ENCODE measurements at places on chromosomes 16 and 17.

DNA sequence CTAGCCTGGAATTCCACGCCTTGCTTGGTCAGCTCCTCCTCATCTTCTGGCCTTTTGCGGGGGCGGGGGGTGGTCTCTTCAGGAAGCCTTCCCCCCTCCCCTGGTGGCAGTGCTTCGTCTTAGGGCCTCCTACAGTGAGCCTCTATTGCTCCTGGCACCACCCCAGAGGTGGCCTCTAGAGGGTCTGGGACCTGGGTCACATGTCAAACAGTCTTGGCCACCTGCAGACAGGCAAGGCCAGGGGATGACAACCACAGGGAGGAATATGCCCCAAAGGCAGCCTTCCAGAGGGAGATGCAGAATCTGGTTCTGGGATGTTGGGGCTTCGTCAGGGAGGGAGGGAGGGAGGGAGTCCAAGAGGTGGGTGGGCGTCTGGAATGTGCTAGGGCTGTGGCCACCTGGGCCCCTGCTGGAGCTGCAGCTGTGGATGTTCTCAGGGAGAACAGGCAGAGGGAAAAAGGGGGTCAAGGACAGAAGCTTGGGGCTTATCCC lies 50.6 kb downstream of the SMPD3 start:
- no peak for DNase-seq

- no peak for DNase-seq
These were observed 336.1 kb downstream of the ZFHX3 start for GRCh38 chr16:72711823-72712222.

DNA sequence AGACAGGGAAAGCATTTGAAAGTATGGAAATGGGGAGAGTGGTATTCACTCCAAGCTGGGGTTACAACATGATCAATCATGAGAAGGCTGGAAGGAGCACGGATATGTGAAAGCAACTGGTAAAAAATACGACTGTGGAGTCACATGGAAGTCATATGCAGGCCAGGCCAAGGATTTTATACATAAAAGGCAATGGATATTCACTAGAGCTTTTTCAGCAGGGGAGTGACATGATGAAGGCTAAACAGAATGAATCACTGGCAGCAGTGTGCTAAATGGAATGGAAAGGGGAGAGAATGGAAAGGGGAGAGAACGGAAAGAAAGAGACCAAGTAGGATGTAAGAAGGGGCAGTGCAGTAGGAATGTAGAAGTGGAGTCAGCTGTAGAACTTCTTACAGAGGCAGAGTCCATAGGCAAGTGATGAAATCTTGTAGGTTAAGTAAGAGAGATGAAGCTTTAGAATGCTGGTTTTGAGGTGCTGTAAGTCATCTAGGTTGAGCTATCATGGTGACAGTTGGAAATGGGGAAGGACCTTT lies 13.0 kb upstream of the NETO2 start:
- no peak for DNase-seq

DNA sequence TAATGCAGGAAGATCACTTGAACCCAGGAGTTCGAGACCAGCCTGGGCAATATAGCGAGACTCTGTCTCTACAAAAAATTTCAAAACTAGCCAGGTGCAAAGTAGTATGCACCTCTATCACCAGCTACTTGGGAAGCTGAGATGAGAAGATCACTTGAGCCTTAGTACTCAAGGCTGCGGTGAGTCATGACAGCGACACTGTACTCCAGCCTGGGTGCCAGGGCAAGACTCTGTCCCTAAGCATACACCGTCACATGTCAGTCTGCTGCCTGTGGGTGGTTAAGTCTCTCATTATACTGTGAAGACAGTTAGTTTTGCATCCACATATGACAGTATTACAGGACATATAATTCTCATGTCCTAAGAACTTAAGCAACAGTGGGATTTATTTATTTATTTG lies 21.8 kb downstream of the NMRAL1 start:
- DNase-seq: no peak

- DNase-seq: no peak
These were observed 60.5 kb upstream of the MYOCD start for GRCh38 chr17:12605222-12605621.

DNA sequence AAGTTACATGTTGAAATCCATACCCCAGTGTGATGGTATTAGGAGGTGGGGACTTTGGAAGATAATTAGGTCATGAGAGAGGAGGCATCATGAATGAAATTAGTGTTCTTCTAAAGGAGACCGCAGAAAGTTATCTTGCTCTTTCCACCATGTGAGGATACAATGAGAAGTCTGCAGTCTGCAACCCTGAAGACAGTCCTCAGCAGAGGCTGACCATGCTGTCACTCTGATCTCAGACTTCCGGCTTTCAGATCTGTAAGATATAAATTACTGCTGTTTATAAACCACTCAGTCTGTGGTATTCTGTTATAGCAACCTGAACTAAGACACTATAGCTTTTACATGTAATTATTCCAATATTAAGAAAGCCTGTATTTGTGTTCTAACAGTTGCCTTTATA lies 116.7 kb upstream of the CES5A start:
- DNase-seq: no peak

GRCh38 chr17:66169839-66170238 lies 22.1 kb downstream of the CEP112 start:
- DNase-seq: no peak

GRCh38 chr16:67537270-67537635 lies 8.6 kb downstream of the RIPOR1 start:
- no peak for DNase-seq

GRCh38 chr17:2023692-2024571 lies 1.2 kb downstream of the RTN4RL1 start:
- DNase-seq: no peak

- DNase-seq: no peak
These were observed 793.3 kb upstream of the SOX9 start for GRCh38 chr17:71327376-71328059.

DNA sequence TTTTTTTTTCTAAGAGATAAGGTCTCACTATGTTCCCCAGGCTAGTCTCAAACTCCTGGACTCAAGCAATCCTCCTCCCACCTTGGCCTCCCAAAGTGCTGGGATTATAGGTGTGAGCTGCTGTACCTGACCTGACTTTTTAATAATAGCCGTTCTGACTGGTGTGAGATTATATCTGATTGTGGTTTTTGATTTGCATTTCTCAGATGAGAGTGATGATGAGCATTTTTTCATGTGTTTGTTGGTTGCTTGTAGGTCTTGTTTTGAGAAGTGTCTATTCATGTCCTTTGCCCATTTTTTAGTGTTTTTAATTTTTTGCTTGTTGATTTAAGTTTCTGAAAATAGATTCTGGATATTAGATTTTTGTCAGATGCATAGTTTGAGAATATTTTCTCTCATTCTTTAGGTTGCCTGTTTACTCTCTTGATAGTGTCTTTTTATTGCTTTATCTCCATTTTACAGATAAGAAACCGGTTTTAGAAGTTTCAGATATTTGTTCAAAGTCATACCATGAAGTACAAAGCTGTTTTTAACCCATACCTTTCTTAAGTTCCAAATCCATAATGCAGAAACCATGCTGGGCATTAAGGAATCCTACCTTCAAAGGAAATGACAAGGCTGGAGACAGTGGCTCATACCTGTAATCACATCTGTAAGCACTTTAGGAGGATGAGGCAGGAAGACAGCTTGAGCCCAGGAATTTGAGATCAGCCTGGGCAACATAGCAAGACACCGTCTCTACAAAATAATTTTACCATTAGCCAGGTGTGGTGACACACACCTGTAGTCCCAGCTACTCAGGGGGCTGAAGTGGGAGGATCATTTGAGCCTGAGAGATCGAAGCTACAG lies 168.4 kb upstream of the TBX2 start:
- no peak for DNase-seq

- DNase-seq: no peak
These were observed 56.3 kb downstream of the SF3B3 start for GRCh38 chr16:70579648-70580630.

DNA sequence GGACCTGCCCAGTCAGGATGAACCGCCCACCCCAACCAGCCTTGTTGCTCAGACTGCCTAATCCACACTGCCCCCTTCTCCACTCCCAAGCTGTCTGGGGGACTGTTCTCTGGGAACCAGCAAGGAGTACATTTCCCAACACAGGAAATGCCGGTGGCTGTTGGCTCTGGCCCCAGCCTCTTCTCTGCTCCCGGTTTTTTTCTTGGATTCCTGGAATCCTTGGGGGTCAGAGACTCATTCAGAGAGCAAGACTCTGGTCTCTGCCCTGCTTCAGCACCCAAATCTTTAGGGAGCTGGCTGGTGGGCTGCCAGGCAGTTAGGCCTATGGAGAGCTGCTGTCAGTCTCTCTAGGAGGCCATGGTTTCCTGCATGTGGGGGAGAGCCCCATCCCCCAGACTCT lies 10.8 kb upstream of the MTMR4 start:
- peak; percentile 55 for DNase-seq

- no peak for DNase-seq
These were observed 9.5 kb upstream of the TMEM101 start for GRCh38 chr17:44024271-44024663.

- DNase-seq: no peak
These were observed 74.3 kb upstream of the MRTFB start for GRCh38 chr16:13996778-13997288.
